GM12892 (cell line): ENCODE measurements at places on chromosomes 12 and 14.

- no peak for DNase-seq
These were observed 45.9 kb downstream of the CDK17 start for GRCh38 chr12:96354326-96354725.

DNA sequence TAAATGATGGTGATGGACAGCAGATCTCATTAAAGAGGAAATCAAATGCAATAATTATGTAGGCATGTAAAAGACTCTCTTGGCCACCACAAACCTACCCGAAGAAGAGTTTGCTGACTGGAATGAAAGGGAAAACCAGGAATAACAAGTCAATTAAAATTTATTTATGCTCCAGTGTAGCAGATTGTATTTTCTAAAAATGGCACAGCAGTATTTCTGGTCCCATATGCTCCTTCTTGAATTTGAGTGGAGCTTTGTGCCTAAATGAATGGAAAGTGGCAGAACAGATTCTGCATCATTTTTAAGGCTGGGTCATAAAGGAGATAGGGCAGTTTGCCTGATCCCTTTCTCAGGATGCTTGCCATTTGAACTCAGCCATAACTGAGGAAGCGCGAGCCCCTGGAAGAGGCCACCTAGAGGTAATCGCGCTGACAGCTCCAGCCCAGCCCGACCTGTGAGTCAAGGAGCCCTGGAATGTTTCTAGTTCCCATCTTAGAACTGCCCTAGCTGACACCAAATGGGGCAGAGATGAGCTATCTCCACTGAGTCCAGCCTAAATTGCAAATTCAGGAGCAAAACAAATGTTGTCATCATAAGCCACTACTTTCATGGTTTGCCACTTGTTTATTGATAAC, 229.2 kb upstream of the TMTC1 start:
- no peak for DNase-seq

- no peak for DNase-seq
These were observed 26.9 kb downstream of the WDR89 start for GRCh38 chr14:63614679-63615363.

DNA sequence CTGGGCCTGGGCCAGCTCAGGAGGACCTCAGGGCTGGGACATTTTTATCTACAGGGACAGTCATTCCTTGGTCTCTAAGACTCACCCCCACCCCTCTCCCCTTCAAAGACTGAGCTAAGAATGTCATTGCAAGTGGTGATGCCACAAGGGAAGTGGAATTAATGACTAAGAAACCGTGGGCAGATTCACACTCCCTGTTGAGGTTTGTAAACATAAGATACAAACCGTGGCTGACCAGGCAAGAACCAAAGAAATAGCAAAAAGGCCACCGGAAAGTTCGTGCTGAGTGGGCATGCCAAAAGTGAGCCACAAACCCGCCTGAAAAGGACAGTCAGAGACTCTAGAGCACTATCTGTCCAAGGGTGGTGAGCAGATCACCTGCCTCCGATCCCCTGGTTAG, 25.7 kb downstream of the NUAK1 start:
- DNase-seq = no peak

- DNase-seq = no peak
These were observed 73.0 kb downstream of the ALG10B start for GRCh38 chr12:38389614-38390013.

DNA sequence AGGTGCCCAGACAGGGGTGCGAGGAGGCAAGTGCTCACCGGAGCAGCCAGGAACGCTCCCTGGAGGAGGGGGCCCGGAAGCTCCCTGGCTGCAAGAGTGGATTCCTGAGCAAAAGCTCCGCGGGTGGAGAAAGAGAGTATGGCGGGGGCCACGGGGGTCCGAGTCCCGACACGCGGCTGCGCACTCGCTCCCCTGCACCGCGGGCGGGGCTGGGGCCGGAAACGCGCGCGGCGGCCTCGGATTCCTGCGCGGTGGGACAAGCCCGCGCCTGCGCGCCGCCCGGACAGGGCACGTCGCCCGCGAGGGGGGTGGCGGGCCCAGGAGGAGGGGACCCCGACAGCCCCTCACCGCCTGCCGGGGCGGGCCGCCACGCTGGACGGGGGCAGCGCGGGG, 27.8 kb upstream of the GPR132 start:
- DNase-seq = peak; percentile 69

- DNase-seq = no peak
These were observed 911.7 kb upstream of the TMEM132C start for GRCh38 chr12:127355061-127355841.

GRCh38 chr12:28313631-28314030, 123.4 kb downstream of the CCDC91 start:
- DNase-seq = no peak

DNA sequence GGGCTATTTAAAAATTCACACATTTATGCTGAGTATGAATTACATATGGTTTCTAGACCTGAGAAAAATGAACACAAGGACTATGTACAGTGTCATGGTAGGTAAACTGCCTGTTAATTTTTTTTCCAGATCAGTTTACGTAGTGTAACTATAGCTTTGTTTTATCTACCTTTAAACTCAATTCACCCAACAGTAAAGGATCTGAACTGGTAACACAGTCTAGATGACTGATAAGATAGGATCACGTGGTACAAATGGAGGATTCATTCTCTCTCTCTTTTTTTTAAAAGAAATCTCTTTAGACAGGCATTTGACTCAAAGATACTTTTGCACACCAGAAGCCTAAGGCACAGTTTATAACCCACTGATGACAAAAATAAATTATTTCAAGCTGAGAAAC, 130.8 kb upstream of the ATP2B1 start:
- no peak for DNase-seq

- no peak for DNase-seq
These were observed 157.3 kb downstream of the DIO2 start for GRCh38 chr14:80054020-80054419.

DNA sequence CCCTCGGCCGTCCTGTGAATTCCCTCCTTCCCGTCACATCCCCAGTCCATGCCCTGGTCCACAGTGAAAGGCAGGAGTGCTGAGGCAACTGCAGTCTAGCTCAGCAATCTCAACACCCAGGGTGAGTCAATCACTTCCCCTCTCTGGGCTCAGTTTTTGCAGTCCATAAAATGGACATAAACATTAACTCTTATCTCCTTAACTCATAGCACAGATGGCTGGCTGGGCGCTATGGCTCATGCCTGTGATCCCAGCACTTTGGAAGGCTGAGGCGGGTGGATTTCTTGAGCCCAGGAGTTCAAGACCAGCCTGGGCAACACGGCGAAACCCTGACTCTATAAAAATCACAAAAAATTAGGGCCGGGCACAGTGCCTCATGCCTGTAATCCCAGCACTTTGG, 32.4 kb downstream of the CAMKK2 start:
- DNase-seq = no peak

- no peak for DNase-seq
These were observed 99.8 kb downstream of the DAD1 start for GRCh38 chr14:22489244-22489545.

GRCh38 chr12:88298761-88299242, 156.7 kb downstream of the TMTC3 start:
- DNase-seq = no peak

DNA sequence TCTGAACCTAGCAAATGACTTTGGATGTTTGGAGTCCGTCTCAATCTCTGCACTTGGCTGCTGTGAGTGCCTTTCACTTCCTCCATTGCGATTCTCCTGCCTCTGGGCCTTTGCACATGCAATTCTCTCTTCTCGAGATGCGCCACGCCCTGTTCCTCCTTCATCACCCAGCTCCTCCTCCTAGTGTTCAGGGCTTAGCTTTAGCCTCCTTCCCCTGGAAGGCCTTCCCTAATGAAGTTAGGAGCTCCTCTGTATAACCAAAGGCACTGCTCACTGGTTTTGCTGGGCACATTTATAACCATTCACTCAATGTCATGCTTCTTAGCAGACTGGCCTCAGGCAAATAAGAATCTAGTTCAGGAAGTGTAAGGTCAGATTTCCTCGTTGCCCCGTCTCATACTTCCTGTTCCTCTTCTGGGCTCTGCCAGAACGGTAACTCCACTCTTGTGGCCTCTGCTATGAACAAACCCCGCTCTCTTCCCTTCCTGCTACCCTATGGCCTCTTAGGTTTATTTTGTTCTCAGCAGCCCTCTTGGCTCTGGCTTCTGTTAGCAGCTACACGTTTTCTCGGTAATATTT, 171.4 kb downstream of the CRADD start:
- DNase-seq = no peak

DNA sequence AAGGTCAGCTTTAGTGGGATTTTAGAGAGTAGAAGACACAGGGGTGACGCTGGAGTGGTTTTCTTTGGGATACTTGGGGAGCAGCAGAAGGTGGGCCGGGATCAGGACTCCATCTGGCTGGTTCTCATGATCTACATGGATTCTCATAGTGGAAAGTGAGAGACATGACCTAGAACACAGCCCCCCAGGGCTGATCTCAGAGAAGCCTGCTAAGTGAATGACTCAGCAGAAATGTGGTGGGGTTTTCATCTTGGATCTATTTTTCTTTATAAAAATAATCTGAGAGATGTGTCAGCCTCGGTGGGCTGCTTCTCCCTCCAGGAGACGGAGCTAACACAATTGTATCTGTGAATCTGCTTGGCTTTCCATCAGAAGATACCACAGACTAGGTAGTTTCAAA, 484.4 kb downstream of the TMEM121 start:
- no peak for DNase-seq

- no peak for DNase-seq
These were observed 1397.2 kb downstream of the LRFN5 start for GRCh38 chr14:43003845-43004244.

- DNase-seq = no peak
These were observed 123.4 kb downstream of the SLC5A8 start for GRCh38 chr12:101086490-101087135.

- no peak for DNase-seq
These were observed 617.5 kb downstream of the VRK1 start for GRCh38 chr14:97414718-97415098.

DNA sequence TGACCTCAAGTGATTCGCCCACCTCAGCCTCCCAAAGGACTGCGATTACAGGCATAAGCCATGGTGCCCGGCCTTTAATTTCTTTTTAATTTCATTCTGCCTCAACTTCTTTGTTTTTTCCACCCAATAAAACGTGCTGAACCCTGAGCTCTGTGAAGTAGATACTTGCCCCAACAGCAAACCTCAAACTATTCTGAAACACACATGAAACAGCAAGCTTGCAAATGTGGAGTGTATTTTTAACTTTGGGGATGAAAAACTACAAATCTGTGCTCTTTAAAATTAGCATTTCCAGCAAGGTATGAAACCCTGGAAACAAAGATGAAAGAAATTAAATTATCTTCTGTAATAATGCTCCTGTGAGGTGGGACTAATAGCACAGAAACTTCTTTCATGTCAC, 246.6 kb downstream of the ANO6 start:
- DNase-seq = no peak

- DNase-seq = no peak
These were observed 341.7 kb downstream of the TMEM121 start for GRCh38 chr14:105867961-105868599.

DNA sequence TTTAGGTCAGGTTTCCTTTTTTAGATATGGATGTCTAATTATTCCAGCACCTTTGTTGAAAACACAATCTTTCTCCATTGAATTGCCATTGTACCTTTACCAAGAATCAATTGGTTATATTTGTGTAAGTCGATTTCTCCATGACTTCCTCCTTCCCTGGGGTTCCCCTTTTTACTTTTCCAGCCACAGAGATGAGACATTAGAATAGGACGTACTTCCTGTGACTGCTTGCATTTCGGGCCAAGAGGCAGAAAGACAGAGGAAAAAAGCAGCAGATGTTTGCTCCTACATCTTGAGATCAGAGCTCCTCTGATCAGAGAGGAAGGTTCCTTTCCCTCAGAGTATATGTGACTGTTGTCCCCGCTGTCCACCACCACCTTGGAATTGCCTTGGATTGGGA, 453.7 kb upstream of the RGS6 start:
- no peak for DNase-seq

DNA sequence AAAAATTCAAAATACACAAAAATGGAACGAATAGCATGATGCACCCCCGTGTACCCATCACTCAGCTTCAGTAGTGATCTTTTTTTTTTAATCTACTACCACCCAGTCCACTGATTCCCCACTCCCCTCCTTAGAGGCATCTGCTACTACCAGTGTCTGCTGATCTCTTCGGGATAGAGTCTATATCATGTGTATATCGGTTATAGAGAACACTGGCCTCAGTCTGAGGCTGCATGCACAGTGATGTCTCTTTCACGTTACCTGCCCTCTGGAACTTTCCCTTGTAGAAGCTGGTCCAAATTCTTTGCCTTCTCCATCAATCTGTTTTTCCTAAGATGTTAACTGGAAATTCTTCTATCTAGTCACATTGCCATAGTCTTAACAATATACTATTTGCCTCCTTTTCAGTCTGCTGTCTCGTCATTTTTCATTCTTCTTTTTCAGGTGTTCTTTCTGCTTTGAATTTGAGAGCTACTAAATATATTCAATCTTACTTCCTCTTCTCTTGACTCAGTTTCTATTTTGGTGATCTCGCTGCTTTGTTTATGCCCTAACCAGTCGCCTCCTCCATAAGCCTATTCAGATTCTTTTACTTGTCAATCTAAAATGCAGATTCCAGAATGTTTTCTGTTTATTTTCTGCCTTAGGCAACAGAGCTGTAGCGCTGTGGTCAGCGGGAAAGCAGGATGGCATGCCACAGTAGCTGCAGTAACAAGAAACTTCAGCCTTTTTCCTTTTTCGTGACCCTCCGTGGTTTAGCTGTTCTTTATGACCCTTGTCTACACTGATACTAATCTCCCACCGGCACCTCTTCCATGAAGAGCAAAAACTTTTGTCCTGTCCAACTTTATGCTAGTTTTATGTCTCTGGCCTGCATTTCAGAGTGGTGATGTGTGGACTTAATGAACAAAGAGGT, 67.0 kb downstream of the FBXW8 start:
- no peak for DNase-seq

GRCh38 chr12:107029081-107029480, 42.1 kb upstream of the MTERF2 start:
- DNase-seq = no peak

- DNase-seq = peak; percentile 24
These were observed 27.3 kb downstream of the FRS2 start for GRCh38 chr12:69497308-69498026.

GRCh38 chr14:61730756-61731373, 31.4 kb upstream of the SNAPC1 start:
- DNase-seq = no peak

GRCh38 chr14:61653507-61653906, 41.8 kb upstream of the HIF1A start:
- no peak for DNase-seq
